ENCODE measurements at places on chromosomes 5 and 9.
A peak's percentile ranks its signal among the peaks of the same experiment; 100 is the strongest.

DNA sequence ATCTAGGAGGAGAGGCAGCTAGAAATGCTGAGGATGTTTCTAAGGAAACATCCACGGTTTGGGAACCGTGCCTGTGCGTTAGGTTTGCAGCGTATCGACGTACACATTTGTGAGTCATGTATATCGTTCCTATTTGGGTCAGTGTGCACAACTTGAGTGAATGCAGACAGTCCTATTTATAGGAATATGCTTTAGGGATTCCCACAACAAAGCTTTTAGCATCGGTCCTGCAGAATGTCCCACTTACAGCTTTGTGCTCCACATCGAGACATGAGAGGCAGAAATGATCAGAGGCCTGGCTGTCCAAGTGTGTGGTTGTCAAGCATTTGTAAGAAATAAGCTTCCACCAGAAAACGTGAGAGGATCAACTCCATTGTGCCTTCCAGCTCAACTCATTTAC is 1282.7 kb upstream of the WWC1 start:
- DNase-seq, result no peak

- DNase-seq, result no peak
Observed at GRCh38 chr5:110547495-110547894, 179.0 kb downstream of the TMEM232 start.

DNA sequence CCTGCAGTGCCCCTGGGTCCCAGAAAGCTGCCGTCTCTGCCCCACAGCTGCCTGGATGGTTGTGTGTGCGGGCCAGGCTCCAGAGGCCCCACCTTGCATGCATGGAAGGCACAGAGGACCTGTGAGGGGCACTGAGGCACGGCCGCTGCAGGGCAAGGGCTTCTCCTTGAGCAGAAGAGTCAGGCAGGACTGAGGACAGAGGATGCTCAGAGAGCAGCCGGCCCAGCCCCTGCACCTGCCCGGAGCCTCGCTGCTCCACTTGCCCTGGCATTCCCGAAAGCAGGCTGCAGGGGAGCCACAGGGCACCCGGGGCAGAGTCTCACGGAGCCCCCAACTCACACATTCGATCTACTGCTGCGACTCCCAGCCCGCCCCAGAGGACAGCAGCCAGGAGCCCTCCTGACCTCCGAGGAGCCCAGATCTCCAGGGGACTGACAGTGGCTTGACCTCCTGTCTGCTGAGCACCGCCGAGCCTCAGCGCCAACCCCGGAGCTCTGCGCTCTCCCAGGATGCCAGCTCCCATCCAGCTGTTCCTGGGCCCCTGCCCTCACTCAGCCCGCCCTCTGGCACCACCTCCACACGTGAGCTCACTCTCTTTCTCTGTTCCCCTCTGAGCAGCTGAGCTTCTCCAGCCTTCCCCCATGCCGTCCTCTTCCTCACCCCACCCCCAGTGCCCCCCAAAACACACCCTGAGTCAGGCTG is 95.0 kb downstream of the KCNT1 start:
- no peak for DNase-seq

DNA sequence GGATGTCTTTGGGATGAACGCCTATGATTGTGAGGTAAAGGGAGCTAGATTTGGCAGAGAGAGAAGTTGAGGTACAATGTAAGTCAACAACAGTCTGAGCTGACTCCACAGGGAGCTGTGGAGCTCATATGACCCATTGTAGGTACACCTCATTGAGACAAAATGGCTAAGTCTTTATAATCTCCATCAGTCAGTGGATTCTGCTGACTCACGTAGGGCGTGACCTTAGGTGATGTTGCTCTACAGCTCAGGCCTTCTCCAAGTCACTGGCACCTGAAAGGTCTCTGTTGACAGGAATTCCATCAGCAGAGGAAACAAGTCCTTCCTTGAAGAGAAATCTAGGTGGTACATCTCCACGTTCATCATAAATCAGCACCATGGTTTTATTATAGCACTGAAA is 118.2 kb upstream of the PRR16 start:
- no peak for DNase-seq

- DNase-seq, result peak; percentile 55
Observed at GRCh38 chr5:178338126-178338749, 105.6 kb upstream of the PHYKPL start.

- peak; percentile 76 for DNase-seq
Observed at GRCh38 chr5:56910210-56910965, 992 bp downstream of the SETD9 start.

Data from cardiac septum (tissue), 1 donor.